ENCODE measurements at places on chromosomes 13 and 19.

GRCh38 chr13:37602733-37603381, 4.3 kb upstream of the POSTN start:
- no peak for DNase-seq

DNA sequence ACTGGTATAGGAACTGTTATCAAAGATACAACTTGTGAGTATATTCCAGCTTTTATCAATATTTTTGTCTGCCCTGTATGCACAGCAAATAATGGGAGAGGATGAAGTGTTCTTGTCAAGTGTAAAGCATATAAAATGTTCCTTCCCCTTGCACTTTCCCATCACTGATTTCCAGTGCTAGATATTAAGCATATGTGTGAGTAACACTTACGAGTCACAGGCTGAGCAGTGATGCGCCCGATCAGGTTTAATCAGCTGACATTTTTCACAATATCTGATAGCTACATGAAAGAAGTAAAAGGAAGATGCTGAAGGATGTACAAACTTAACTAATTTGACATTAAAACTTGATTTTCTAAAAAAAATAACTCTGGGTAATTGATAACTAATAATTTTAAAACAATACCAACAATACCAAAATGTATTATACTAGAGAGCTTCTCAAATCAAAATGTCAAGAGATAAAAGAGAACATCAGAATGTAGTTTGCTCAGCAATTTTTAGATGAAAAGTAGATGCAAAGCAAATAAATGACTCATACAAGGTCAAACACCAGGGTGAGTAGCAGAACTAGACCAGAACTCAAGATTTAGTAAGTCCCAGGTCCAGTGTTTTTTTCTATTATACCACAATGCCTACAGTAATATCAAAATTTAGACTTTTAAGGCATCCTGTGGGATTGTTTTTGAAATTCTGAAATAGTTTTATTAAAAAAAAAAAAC, 56.4 kb downstream of the ZDHHC20 start:
- DNase-seq = no peak

DNA sequence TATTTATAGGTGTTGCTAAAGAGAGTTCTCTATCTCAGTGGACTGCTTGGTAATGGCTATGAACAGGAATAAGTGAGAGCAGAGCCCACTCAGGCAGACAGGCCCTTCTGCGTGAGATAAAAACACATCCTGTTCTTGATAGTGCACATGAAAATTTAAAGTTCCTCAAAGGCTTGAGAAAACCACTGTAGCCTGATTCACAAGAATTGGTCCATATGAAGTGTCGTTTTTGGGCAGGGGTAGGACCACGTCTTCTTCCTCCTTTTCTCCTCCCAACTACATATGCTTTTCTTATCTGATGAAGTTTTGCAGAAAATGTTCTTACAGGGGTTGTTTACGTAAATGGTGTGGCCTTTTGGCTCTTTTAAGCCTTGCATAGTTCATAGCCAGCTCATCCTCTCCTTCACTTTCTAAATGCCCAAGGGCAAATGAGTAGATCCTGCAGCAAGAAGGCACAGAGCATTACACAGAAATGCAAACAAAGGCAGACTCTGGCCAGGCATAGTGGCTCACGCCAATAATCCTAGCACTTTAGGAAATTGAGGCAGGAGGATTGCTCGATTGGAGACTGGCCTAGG, 53.8 kb downstream of the RNF6 start:
- DNase-seq = no peak

DNA sequence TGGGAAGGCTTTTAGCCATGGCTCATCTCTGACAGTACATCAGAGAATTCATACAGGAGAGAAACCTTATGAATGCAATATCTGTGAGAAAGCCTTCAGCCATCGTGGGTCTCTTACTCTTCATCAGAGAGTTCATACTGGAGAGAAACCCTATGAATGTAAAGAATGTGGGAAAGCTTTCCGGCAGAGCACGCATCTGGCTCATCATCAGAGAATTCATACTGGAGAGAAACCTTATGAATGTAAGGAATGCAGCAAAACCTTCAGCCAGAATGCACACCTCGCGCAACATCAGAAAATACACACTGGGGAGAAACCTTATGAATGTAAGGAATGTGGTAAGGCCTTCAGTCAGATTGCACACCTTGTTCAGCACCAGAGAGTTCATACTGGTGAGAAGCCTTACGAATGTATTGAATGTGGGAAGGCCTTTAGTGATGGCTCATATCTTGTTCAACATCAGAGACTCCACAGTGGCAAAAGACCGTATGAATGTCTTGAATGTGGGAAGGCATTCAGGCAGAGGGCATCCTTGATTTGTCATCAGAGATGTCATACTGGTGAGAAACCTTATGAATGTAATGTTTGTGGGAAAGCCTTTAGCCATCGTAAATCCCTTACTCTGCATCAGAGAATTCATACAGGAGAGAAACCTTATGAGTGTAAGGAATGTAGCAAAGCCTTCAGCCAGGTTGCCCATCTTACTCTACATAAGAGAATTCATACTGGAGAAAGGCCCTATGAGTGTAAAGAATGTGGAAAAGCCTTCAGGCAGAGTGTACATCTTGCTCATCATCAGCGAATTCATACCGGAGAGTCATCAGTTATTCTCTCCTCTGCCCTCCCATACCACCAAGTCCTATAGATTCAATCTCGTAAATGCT, 10.7 kb downstream of the ZNF470 start:
- DNase-seq = no peak

GRCh38 chr13:21670006-21670882, 629 bp upstream of the FGF9 start:
- peak; percentile 64 for DNase-seq

Data from stimulated activated CD4-positive, alpha-beta T cell treated with anti-CD3 and anti-CD28 coated beads, Interleukin-2, amount 100 ng/mL, for 4 hours (primary cell).